ENCODE measurements at places on chromosomes 6 and 20. TPM values are rescaled to one million over a fixed set of nuclear protein-coding genes. Genes with fewer than 3 reads are reported as not detected.
A peak's percentile ranks its signal among the peaks of the same experiment; 100 is the strongest.

DNA sequence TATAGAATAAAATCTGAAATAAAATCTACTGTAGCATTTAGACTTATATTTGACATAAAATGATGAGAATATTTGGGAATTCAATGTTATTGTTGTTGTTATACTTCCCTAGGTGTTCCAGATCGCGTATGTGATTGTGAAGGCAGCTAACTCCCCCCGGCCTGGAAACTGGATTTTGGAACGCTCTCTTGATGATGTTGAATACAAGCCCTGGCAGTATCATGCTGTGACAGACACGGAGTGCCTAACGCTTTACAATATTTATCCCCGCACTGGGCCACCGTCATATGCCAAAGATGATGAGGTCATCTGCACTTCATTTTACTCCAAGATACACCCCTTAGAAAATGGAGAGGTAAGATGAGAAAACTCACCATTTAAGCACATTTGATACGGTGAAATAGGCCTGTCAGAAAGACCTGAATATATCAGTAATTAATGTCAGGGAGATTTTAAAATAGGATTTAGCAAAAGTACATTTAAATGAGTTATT is 215.2 kb downstream of the LAMA2 start:
- H3K4me1 ChIP-seq, result no peaks in the 10 kb centered on the region
- peaks cover 1% of the 10 kb centered on the region for H3K27me3 ChIP-seq
- no peaks in the 10 kb centered on the region for H3K36me3 ChIP-seq
- DNase-seq, result no peak
- H3K27ac ChIP-seq, result no peak overlapping the region

Gene SDC4
- total RNA-seq, result 0.25 TPM

Gene THBD
- 0.27 TPM for total RNA-seq

DNA sequence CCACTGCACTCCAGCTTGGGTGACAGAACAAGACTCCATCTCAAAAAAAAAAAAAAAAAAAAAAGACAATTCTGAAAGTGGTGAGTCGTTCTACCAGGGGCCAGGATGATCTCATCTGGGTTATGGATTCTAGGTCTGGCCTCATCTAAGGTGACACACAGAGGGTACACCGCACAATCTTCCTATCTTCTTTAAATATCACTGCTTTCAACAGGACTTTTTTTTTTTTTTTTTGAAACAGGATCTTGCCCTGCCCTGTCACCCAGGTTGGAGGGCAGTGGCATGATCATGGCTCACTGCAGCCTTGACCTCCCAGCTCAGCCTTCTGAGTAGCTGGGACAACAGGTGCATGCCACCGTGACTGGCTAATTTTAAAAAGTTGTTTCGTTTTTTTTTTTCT is 67.7 kb downstream of the SLC16A10 start:
- H3K4me3 ChIP-seq, result no peak overlapping the region
- H3K27ac ChIP-seq, result no peak overlapping the region
- H3K36me3 ChIP-seq, result peaks cover 7% of the 10 kb centered on the region

DNA sequence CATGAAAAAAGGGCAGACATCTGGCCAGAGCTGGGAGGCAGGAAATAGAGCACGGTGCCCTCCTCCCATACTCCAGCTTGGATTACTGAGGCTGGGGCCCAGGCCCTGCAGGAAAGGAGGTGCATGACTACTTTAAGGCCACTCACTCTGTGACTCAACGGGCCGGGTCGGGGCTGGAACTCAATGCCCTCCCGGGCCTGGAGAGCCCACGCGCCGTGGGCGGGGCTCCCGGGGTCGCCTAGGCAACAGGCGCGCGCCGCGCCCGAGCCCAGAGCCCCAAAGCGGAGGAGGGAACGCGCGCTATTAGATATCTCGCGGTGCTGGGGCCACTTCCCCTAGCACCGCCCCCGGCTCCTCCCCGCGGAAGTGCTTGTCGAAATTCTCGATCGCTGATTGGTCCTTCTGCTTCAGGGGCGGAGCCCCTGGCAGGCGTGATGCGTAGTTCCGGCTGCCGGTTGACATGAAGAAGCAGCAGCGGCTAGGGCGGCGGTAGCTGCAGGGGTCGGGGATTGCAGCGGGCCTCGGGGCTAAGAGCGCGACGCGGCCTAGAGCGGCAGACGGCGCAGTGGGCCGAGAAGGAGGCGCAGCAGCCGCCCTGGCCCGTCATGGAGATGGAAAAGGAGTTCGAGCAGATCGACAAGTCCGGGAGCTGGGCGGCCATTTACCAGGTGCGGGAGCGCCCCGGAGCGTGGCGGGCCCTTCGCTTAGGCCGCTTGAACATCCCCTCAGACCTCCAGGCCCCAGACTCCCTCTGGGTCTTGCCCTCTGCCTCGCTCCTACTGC is at the start of gene PTPN1:
Gene PTPN1, plus strand, starts transcription at position 461 of the 783 bp plus-strand sequence. Its CDS starts 145 bp downstream, at position 606.
- peak within 1 kb of the TSS; percentile 92 for H3K27ac ChIP-seq
- H3K36me3 ChIP-seq, result peaks cover 5% of the 10 kb centered on the region
- DNase-seq, result peak; percentile 97
- H3K27me3 ChIP-seq, result no peaks in the 10 kb centered on the region
- peak within 1 kb of the TSS; percentile 94 for H3K4me3 ChIP-seq

Data from naive thymus-derived CD8-positive, alpha-beta T cell (primary cell).